Stimulated activated naive CD4-positive, alpha-beta T cell treated with Interleukin-2 at 50 U/mL for 16 hours (primary cell): ENCODE measurements at places on chromosomes 16 and 17.

DNA sequence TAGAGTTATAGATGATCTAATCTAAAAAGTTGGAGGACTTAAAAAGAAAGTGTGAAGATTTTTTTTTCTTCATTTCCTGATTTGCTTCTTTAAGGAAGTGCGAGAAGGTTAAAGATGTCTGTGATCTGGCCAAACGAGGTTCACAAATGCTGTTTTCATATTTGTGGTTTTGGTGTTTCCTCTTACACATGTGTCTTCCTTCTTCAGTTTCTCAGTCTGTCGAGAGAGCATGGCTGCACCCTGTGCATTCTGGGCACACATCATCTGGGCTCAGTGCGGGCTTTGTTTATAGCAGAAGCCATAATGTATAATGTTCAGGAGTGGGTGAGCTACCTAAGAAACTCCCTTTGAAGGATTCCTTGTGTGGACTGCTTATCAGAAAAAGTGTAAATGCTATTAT lies 260.4 kb upstream of the TBX2 start:
- peak; percentile 13 for DNase-seq

GRCh38 chr17:48577330-48577945 lies 712 bp downstream of the HOXB4 start:
- DNase-seq: peak; percentile 35

DNA sequence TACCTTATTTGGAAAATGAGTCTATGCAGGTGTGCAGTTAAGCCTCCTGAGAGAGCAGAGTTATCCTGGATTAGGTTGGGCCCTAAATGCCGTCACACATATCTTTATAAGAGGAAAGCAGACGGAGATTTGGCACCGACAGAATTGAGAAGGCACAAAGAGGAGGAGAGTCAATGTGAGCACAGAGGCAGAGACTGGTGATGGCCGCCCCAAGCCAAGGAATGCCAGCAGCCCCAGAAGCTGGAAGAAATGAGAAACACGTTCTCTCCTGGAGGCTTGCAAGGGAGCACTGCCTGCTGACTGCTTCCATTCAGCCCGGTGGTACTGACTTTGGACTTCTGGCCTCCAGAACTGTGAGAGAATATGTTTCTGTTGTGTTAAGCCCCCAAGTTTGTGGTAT lies 3.2 kb downstream of the SLC46A1 start:
- no peak for DNase-seq

GRCh38 chr17:33967608-33968349 lies 287.3 kb upstream of the CCL2 start:
- no peak for DNase-seq

GRCh38 chr17:80415626-80416137 lies 715 bp downstream of the ENDOV start:
- DNase-seq: no peak

DNA sequence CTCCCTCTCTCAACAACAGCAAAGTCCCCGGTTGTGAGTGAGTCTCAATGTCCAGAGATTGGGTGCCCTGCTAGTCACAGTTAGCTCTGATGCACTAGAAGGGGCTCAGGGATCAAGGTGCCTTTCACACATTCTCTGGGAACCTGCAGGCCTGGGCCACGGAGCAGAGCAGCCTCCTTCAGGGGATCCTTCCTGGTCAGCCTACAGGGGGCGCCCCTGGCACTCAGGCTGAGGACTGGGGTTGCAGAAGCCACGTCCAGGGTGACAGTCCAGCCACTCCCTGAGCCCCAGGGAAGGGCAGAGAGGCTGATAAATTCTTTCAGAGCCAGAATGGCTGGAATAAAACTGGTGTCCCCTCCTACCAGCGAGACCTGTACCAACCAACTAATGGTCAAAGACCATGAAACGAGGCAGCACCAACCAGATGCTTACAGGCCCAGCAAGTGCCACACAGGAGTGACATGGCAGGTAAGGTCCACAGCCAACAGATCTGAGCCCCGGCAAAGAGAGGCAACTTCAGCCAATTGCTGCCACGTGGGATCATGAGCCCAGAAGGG lies 43.5 kb downstream of the ST3GAL2 start:
- DNase-seq: peak; percentile 38
